ENCODE measurements at places on chromosomes 3 and 15.

DNA sequence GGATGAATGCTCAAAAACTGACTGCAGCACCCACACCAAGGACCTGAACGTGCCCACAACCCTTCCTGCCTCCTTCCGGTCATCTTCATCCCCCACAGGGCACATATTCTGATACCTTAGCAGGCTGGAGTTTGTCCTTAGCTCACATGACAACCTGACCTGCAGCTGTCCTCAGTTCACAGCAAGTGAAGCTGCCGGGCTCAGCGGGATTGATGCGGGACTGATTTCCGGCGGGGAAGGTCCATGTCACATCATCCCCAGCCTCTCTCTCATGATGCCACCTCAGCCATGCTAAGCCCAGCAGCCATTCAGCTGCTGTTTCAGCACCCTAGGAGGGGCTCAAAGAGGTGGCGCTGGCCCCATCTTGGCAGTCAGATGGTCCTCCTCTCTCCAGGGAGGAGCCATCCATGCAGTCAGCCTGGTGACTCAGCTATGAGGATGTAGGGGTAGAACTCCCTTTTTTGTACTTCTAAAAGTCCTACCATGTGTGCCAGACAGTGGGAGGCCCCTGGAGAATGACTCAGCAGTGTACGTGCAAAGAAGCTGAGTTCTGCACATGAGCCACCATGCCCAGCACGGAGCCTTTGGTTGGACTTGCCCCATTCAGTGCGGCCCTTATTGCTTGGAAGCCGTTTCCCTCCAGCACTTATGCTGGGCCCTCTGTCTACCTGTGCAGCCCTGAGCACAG, 9.5 kb downstream of the CA12 start:
- no peak overlapping the region for H3K4me3 ChIP-seq
- no peaks in the 10 kb centered on the region for H3K36me3 ChIP-seq
- H3K27ac ChIP-seq = no peak overlapping the region
- no peak for DNase-seq
- no peaks in the 10 kb centered on the region for H3K27me3 ChIP-seq
- H3K4me1 ChIP-seq = peaks cover 25% of the 10 kb centered on the region

- H3K4me1 ChIP-seq = peaks cover 11% of the 10 kb centered on the region
- H3K4me3 ChIP-seq = no peak overlapping the region
- H3K36me3 ChIP-seq = no peaks in the 10 kb centered on the region
- no peak overlapping the region for H3K27ac ChIP-seq
These were observed 84.3 kb downstream of the MB21D2 start for GRCh38 chr3:192833177-192833890.

- H3K4me1 ChIP-seq = no peaks in the 10 kb centered on the region
- DNase-seq = no peak
- H3K27me3 ChIP-seq = no peaks in the 10 kb centered on the region
- H3K27ac ChIP-seq = no peak overlapping the region
- no peak overlapping the region for H3K4me3 ChIP-seq
These were observed 103.3 kb downstream of the GOLIM4 start for GRCh38 chr3:167992381-167992780.

GRCh38 chr3:178022599-178022998, 513.6 kb upstream of the KCNMB2 start:
- no peak for DNase-seq
- no peaks in the 10 kb centered on the region for H3K27me3 ChIP-seq
- H3K36me3 ChIP-seq = no peaks in the 10 kb centered on the region
- H3K27ac ChIP-seq = no peak overlapping the region
- H3K4me1 ChIP-seq = no peaks in the 10 kb centered on the region

Measured in lower lobe of right lung (tissue), 2 donors.